RKO (cell line): ENCODE measurements at places on chromosomes 11 and 22.

DNA sequence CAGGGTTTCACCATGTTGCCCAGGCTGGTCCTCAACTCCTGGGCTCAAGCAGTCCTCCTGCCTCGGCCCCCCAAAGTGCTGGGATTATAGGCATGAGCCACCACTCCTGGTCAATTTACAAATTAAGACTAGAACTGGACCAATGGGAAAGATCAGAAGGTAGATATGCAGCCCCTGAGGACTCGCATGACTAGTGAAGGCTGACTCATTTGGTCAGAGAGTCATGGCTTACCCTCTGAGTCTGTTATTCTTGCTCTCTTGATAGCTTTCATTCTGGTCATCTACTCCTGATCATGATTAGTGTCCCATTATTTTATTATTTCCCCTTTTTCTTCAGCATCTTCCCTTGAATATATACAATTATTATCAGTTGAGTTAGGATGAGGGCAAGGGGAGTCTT is 2.7 kb upstream of the LDHAL6A start:
- peak; percentile 63 for DNase-seq

DNA sequence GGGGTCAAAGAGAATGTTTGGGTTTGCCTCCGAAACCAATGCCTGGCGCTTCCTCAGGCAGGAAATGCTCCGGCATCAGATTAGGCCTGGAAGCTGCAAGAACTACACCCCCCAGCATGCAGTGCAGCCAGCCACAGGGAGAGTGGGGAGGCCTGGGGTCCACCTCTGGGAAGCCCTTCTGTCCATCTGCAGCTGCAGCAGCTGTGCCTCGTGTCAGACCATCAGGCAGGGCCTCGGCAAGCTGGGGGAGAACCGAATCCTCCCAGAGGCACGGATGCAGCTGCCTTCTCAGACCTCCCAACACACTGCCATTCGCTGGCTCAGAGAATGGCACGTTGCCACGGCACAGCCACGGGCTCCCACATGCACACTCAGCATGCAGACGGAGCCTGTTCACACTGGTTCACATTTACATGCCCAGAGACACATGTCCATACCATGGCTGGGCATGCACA is 57.4 kb downstream of the NECTIN1 start:
- no peak for DNase-seq

- peak; percentile 71 for DNase-seq
These were observed 663 bp downstream of the MYH9 start for GRCh38 chr22:36386900-36387708.

- DNase-seq, result no peak
These were observed 9.9 kb downstream of the RGL4 start for GRCh38 chr22:23700706-23701105.

- DNase-seq, result no peak
These were observed 17.9 kb downstream of the DNAL4 start for GRCh38 chr22:38776086-38776485.

DNA sequence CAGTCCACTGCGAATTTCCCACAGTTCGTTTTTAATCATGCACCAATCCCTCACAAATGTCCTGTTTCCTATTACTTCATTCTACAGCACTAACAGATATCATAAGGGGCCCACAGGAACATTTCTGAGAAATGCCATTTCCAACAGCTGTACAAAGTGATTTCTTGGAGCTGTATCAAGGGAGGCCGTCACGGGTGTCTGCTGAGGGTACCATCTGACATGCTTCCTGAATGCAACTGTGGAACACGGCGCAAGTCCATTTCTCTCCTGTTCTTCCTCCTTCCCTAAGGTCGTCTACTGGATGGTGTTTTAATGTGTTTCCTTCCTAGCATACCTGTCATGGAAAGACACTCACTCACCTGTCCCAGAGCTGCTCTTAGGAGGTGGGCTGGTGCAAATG is 320.7 kb downstream of the LARGE1 start:
- no peak for DNase-seq

GRCh38 chr11:86383041-86383955 is 8.6 kb downstream of the CCDC81 start:
- DNase-seq, result no peak

DNA sequence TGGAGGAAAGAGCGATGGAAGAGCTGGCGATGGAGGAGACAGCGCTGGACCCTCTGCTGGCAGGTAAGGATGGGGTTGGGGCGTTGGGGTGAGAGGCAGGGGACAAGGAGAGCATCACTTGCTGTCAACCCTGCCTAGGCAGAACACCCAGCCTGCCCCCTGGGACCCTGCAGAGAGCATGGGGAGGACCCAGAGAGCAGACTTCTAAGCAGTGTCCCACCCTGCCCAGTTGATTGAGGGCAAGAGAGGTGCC is 111.6 kb upstream of the ANO1 start:
- no peak for DNase-seq

DNA sequence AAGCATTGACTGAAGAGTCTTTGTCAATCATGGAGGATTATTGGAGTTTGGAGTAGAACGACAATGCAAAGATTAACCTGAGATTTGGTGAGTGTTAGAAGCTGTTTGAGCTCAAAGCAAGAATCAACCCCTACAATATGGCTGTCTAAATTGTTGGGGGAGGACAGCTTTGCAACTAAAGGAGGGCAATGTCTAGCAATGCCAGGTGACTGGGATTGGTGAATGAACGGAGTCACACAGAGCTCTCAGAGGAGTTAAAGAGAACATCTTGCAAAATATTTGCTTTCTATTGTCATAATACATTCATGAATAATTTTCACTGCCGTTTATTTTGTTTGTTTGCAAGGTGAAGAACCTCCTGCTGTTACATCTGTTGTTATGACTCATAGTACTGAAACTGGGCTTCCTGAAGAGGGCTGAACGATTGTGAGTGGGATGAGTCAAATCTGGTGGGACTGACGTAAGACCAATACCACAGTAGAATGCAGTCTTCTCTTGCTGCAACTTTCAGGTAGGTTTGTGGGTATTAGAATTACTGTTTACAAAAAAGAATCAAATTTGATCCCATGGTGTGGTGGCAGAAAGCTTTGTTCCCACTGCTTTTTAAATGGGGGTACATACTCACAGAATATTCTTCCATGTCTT is 281.9 kb downstream of the CADM1 start:
- peak; percentile 73 for DNase-seq
